ENCODE measurements at places on chromosomes 1 and 21.

- DNase-seq = no peak
Measured at GRCh38 chr1:201539561-201540431, 869 bp downstream of the NAV1 start.

GRCh38 chr1:50667272-50667671 is 244.0 kb upstream of the DMRTA2 start:
- DNase-seq = no peak

DNA sequence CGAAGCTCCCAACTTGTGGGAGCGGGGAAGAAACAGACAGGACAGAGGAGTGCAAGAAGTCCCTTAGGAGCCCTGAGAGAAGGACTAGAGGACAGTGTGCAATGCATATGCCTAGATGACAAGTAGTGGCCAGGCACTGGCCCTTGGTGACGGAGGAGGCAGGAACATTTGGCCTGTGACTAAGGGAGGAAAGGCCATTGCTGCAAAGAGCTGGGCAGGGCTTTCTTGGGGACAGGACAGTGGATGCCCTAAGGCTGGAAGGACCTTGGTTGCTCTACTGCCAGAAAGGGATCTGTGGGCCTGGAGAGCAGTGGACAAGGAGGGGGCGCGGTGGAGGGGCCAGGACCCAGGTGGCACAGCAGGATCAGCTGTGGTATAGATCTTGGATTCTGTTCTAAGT is 481.3 kb downstream of the CAMTA1 start:
- DNase-seq = no peak

- DNase-seq = no peak
Measured at GRCh38 chr1:10835822-10836421, 39.5 kb upstream of the CASZ1 start.

DNA sequence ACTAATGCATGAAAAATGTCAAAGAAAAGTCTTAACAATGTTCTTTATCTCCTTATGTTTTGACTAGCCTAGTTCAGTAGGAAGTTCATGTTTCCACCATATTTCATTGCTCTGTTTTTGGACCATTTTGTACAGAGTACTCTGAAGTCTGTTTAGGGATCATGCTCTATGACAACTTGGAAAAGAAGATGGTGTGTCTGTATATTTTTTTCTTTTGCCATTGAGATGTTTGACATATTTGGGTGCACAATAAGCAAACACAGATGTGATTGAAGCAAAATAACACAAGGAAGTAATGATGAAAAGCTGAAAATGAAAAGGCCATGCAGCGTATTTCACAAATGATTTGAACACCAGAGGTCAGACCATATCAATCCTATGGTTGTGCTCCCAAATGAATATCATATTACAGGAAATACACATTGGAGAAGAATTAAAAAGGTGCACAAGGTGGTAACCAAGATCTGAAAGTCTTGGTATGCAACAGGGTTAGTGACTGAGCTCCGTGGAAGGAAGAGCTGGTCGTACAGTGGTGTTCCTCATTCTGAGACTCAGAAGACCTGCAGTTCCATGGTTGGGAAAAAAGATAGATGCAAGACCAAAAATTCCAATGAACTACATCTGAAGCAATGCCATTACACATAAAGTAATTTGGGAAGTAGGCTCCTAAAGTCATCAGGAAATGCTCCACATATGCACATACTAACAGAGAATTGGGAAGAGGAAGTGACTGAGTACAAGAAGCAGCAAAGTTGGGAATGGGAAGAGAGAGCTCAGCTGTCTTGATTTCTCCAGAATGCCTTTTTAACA is 463.5 kb downstream of the LMO4 start:
- no peak for DNase-seq
